ENCODE measurements at places on chromosomes 16 and 17.

- DNase-seq = no peak
These were observed 315.4 kb upstream of the TBX2 start for GRCh38 chr17:61084260-61084659.

GRCh38 chr17:8964801-8965393, 610 bp downstream of the PIK3R5 start:
- DNase-seq = no peak

- DNase-seq = peak; percentile 13
These were observed 43.4 kb upstream of the GSE1 start for GRCh38 chr16:85569615-85570212.

DNA sequence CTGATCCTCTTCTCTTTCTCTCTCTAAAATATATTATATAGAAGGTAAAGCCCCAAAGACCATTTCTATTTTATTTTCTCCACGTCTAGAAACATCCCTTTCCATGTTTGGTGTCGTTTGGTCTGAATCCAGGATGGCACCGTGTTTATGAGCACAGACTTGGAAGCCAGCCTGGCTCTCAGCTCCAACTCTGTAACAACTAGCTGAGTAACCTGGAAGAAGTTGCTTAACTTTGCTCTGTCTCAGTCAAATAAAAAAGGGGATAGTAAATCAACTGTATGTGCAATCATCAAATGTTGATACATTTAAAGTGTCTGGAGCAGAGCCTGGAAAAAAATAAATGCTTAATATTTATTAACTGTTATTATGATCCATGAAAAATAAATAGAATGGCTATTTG, 249.8 kb upstream of the MAF start:
- no peak for DNase-seq

- DNase-seq = no peak
These were observed 735 bp downstream of the LSM12 start for GRCh38 chr17:44065668-44066203.

DNA sequence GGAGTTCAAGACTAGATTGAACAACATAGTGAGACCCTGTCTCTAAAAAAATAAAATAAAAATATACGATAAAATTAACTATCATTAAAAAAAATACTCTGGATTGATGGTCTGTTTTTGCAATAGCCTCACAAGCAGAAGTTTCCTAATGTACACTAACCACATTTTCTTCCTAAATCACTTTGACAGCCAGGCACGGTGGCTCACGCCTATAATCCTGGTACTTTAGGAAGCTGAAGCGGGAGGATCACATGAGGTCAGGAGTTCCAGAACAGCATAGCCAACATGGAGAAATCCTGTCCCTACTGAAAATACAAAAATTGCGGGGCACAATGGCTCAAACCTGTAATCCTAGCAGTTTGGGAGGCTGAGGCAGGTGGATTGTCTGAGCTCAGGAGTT, 64.7 kb downstream of the HELZ start:
- no peak for DNase-seq

GRCh38 chr17:51057534-51057933, 63.1 kb downstream of the SPAG9 start:
- DNase-seq = no peak

- DNase-seq = no peak
These were observed 21.0 kb upstream of the PHB1 start for GRCh38 chr17:49435671-49436029.

- no peak for DNase-seq
These were observed 5.8 kb upstream of the TRAF4 start for GRCh38 chr17:28737770-28738679.

DNA sequence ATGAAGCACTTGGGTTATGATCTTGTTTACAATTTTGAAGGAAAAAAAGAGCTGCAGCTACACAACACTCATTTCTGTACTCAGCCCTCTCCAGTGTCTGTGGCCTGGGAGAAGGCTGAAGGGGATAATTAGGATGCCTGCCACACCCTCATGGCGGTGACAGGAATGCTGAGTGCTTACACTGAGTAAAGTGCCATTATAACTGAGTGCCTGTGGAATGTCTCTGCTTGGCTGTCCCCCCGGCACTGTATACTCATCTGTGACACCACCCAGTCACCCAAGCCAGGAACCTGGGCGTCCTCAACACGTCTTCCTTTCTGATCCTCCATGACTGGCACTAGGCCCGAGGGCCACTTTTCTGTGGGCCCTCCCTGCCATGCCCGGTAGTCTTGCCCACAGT, 3.5 kb upstream of the MRPL38 start:
- DNase-seq = no peak

DNA sequence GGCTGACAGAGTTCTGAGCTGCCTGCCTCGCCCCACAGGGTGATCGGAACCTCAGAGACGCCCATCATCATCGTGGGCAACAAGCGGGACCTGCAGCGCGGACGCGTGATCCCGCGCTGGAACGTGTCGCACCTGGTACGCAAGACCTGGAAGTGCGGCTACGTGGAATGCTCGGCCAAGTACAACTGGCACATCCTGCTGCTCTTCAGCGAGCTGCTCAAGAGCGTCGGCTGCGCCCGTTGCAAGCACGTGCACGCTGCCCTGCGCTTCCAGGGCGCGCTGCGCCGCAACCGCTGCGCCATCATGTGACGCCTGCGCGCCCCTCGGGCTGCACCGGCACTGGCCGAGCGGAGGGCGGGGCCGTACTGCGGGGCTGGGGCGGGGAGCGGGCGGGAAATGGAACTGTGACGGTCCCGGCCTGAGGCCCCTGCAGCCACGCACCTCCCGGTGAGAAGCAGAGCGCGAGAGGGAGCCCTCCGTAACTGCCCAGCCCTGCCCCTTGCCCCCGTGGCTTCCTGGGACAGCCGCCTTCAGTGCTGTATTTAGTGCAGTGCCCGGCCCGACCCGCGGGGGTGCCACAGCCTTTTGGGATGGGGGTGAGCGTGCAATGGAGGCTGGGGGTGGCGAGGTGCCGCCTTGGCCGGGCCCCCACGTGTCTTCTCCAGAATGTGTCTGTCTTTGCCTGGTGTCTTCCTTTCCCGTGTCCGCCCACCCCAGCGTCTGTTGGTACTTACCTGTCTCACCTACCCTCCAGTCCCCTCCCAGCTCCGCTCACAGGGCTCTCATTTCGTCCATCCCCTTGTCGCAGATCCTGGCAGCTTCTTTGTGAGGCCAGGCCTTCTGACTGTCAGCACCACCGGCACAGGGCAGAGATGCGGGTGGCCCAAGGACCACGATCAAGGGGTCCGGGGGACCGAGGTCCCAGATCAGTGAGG, 9.8 kb downstream of the RASL10B start:
- DNase-seq = peak; percentile 21

DNA sequence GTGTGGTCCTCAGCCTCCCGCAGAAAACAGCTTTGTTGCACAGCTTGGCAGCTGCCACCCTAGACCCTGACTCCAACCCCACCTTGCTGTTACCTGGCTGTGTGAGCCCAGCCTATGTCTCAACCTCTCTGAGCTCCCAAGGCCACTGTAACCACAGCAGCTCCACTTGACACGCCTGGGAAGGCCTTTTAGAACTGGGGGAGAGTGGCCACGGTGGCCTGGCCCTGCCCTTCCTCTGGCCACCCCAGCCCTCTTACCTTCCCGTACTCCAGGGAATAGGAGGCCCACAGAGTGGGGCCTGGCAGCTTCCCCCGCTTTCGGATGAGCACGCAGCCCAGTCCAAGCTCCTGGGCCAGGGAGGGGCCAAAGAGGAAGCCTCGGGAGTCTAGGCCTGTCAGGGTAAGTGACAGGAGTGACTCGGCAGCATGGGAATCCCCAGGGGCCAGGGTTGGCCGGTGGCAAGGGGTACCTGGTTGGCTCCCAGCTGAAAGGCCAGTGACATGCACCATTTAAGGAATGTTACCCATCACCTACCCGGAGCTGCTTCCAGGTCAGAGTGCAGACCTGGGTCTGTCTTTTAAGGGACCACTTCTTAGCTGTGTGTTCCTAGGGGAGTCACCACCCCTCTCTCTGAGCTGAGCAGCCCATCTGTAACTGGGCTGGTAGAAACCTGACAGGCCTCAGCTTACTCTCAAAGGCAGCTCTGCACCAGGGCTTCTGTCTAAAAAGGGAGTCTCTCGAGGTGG, 1.4 kb downstream of the APRT start:
- DNase-seq = peak; percentile 63

DNA sequence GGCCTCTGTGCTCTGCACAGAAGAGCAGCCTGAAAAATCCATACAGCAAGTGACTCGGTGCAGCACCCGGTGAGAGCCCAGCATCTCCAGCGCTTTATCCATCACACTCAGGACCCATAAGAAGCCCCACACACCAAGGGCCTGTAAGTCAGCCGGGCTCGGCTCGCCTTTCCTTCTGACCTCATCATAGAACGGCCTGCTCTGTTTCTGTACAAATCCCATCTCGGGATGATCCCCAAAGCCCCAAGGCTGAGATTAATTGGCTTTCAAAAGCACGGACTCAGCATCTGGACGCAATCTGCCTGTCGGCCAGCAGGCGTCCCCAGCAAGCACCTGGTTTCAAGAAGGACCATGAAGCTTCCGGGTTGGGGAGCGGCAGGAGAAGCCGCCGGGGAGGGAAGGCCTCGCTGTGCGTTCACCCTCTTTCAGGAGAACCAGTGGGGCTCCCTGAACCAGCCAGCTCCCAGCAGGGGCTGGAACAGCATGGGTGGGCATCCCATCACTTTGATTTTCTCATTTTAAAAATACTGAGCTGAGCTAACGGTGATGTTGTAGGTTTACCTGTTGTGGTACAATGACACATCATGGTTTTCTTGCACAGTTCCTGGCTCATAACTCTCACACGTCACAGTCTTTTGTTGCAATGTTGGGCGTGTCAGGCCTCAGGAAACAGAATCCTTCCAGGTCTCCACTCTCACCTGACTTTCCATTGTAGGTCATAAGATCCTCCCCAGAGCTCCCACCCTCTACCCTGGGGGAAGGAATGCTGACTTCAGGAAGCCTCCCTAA, 6.7 kb downstream of the CCDC57 start:
- peak; percentile 79 for DNase-seq

DNA sequence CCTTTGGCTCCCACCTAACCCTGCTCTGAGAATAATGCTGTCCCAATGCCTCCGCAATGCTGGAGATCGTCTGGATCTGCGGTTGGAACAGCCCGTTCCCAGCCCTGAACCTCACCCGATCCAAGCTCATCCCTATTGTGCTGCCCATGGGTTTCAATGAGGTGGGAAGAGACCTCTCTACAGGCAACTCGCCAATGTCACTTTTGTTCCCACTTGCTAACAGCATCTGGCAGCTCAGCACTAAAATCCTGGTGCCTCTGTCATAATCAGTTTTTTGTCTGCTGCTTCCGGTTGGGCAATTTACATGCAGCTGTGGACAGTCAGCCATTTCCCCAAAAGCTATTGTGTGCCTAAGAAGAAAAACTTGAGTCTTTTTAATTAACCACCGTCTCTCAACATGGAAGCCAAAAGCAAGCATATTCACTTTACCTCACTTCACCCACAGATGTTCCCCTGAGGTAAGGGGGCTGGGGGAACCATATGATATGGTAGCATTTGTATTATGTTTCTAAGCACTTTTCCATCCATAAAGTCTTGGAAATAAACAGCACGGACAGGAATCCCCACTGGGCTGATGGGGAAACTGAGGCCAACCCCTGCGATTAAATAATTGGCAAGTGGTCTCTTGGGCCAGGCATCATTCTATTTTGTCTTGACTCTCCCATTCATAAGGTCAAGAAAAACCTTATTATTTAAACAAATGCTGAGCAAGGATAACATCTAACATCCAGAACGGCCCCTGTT, 159.2 kb upstream of the CDH5 start:
- no peak for DNase-seq

DNA sequence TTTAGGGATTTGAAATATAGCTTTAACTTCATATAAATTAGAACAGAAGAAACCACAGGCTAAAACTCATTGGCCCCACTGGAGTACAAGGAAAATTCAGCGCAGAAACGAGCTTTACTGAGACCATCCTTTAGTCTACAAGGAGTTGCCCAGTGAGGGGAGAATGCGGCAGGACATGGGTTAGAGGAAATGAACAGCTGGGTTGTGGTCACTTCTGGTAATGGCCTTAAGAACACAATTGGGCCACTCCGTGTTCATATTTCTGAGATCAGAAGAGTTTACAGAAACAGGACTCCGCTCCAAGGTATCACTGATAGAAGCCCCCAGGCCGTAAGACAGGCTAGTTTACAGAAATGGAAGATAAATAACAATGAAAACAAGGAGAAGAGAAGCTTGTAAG, 188.3 kb downstream of the ZFHX3 start:
- no peak for DNase-seq

DNA sequence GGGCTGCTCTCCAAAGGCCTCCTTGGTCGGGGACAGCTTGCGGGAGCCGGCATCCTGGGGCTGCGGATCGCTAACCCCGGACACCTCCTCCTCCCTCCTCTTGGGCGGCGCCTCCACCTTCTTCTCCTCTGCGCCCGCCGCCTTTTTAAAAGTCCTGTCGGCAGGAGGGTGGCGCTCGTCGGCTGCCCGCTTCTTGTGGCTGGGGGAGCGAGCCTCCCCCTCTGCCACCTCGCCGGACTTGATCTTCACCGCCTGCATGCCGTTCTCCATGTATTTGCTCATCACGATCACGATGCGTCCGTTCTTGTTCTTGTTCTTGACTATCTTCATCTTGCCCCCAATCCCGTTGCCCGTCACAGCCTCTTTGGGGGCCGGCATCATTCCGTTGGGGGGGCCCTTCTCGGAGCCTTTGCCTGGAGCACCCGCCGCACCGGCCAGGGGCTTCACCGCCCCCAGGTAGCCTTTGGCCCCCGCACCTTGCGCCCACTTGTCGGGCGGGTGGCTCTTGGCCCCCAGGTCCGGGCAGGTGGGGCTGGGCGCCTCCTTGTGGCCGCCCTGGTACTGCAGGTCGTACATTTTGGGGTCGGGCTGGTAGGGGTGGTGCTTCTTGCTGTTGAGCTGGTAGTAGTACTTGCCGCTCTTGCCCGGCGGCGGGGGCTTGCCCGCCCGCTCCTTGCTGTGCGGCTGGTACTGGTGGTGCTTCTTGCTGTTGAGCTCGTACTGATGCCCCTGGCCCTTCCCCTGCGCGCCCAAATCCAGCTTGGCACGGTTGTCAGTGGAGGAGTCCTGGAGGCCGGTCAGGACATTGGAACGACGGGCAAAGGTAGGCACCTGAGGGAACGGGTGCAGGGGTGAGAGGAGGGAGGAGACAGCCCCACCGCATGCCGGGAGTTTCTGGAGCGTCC, 4.4 kb downstream of the CBX4 start:
- DNase-seq = peak; percentile 38

DNA sequence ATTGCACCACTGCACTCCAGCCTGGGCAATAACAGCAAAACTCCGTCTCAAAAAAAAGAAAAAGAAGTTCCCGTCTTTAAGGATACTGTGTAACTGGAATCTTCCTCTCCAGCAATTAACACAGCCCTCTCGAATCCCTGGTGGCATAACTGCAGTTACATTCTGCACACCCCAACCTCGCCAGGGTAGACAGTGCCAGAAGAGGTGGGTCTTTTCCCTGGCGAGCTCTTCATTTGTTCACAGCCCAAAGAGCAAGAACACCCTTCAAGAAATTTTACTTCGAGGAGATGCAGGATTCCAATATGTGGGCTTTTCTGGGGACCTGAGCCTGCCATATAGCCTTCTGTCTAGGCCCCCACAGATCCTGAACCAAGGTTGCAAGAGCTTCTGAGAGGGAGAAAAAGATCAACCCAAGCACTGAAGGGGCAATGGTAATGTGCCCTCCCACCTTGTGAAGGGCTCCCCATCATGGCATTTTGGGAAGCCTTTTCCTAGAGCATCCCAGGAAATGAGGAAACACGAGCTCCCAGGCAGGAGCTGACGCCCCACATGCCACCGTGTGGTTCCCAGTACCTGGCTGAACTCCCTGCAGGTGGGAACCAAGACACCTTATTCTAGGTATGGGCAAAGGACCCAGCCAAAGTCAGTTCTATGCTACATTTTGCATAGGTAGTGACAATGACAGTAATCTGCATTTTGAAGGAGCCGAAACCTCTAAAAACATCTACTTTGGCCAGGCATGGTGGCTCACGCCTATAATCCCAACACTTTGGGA, 26.9 kb downstream of the TK2 start:
- DNase-seq = no peak

Measured in stimulated activated CD4-positive, alpha-beta T cell treated with anti-CD3 and anti-CD28 coated beads, Interleukin-1b, Interleukin-23, amount 100 ng/mL, for 48 hours (primary cell).